ENCODE measurements at places on chromosomes 1 and 21. TPM values are rescaled to one million over a fixed set of nuclear protein-coding genes. Genes with fewer than 3 reads are reported as not detected.

DNA sequence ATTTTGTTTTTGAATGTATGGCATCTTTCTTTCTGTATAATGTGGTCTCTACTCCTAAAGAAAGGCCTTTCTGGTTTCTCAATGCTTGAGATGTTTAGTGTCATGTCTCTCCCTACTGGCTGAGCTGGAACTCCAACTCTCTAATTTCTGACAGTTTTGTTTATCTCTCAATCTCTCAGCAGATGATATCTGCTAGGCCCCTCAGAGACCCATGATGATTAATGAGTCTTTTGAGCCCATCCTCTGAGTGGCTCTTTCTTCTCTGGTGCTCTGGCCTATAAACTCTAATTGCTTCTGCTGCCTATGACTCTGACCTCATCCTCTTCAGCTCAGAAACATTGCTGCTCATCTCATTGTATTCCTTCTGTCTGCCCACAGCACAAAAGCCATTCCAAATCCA is 46.6 kb downstream of the CRB1 start:
- no peak overlapping the region for H3K27ac ChIP-seq
- H3K27me3 ChIP-seq, result no peaks in the 10 kb centered on the region
- no peak for DNase-seq

GRCh38 chr1:237032029-237032428 is 10.0 kb upstream of the RYR2 start:
- no peak overlapping the region for H3K4me3 ChIP-seq
- H3K4me1 ChIP-seq, result no peaks in the 10 kb centered on the region

- peaks cover 68% of the 10 kb centered on the region for H3K36me3 ChIP-seq
- H3K27ac ChIP-seq, result peak overlapping the region; percentile 88
- H3K27me3 ChIP-seq, result no peaks in the 10 kb centered on the region
- H3K4me1 ChIP-seq, result peaks cover 43% of the 10 kb centered on the region
- H3K4me3 ChIP-seq, result peak overlapping the region; percentile 26
Observed at GRCh38 chr1:101081496-101082488, 56.2 kb upstream of the DPH5 start.

DNA sequence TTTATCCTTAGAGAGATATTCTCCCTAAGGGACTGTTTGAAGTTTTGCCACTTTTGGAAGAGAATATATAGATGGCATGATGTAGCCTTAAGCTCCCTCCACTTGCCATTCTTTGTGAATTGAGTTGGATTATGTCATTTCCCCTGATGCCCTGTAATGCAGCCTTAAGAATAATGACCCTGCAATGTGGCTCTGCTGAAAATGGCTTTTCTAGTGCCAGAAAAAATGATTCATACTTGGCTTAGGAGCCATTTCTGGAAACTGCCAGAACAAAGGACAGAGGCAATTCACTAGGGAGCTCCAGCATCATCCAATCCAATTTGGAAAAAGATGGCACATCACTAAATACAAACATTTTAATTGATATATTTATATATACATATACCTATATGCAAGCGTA is 265.3 kb downstream of the SPATA17 start:
- H3K27me3 ChIP-seq, result no peaks in the 10 kb centered on the region
- DNase-seq, result no peak
- H3K4me3 ChIP-seq, result no peak overlapping the region
- H3K4me1 ChIP-seq, result no peaks in the 10 kb centered on the region
- H3K36me3 ChIP-seq, result no peaks in the 10 kb centered on the region

- no peak overlapping the region for H3K27ac ChIP-seq
- no peaks in the 10 kb centered on the region for H3K27me3 ChIP-seq
- DNase-seq, result no peak
- peaks cover 15% of the 10 kb centered on the region for H3K4me1 ChIP-seq
- peaks cover 4% of the 10 kb centered on the region for H3K36me3 ChIP-seq
Observed at GRCh38 chr1:184827600-184828368, 73.1 kb upstream of the EDEM3 start.

The PRDX6 gene
- 169 TPM for total RNA-seq

The PPIAL4G gene
- total RNA-seq, result 0.07 TPM
